ENCODE measurements at places on chromosomes 16 and 17.

DNA sequence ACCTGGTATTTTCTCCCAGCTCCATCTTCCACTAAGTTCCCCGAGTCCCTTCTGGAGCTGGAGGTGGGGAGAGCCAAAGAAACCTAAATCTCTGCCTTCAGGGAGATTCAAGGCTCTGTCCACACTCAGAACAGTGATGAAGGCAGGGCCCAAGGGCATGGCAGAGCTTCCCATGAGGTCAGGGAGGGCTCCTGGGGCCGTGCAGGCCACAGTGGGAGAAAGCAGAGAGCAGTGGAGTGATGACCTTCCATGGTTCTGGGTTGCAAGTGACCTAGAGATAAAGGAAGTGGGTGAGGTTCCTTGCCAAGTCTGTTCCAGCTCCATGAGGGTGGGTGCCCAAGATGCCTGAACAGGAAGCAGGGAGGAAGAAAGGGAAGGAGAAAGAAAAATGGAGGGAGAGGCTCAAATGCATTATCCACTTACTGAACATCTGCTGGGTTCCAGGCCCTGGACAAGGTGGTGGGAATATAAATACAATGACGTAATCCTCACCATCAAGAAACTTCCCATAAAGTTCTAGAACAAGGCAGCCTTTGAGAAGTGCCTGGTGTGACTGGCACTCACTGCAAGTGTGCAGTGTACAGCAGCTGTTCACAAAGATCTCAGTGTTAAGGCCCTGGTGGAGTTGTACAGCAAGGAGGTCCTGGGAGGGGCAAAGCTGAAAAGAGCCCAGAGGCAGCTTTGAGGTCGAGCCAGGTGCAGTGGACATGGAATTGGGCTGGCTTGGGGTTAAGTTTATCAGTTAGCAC is 13.3 kb downstream of the TBKBP1 start:
- DNase-seq, result no peak

- no peak for DNase-seq
Measured at GRCh38 chr16:85707528-85708095, 18.9 kb upstream of the GINS2 start.

- DNase-seq, result no peak
Measured at GRCh38 chr17:17051380-17051779, 9.1 kb downstream of the MPRIP start.

- no peak for DNase-seq
Measured at GRCh38 chr16:85211271-85211801, 99.1 kb upstream of the CIBAR2 start.

GRCh38 chr16:89402962-89403361 is 87.4 kb downstream of the ANKRD11 start:
- DNase-seq, result no peak

DNA sequence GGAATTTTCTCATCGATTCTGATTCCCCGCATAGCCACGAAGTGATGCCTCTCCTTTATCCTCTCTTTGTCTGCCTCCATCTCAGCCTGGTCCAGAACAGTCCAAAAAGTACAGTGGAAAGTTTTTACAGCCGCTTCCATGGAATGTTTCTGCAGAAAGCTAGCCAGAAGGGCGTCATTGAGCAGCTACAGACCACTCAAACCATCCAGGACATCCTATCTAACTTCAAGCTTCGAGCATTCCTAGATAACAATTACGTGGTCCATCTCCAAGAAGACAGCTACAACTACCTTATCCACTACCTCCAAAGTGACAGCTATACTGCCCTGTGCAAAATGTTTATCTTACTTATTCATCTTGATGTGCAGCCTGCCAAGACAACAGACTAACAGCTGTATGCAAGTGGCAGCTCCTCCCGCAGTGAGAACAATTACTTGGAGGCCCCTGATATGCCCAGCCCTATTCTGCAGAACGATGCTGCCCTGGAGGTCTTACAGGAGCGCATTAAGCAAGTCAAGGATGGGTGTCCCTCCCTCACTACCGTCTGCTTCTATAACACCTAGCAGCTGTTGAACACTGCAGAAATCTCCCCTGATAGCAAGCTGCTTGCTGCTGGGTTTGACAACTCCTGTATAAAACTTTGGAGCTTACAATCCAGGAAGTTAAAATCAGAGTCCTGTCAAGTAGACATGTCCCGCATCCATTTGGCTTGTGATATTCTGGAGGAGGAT is 38.9 kb downstream of the SLFN12L start:
- no peak for DNase-seq

DNA sequence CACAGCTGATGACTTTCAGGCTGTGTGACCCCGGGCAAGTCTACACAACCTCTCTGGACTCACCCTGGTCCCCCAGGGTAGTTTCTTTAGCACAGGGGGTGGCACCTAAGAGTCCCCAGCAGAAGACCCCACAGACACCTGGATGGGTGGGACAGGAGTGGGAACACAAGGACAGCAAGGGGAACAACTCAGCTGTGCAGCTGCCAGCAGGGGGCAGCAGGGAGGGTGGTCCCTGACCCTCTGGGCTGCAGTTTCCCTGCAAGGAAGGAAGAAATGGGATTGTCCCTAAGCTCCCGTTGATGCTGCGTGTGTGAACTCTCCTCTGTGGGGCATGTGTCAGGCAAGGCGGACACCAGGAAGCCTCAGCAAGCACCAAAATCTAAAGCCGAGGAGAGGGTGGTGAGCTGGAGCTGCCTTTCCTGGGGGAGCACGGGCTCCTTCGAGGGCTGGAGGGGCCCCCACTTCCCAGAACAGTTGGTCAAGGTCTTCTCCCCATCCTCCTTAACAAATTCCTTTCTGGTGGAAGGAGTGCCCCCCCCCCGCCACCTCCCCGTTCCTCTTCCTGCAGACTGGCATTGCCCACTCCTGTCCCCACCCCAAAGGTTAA is 24.1 kb upstream of the CDH5 start:
- DNase-seq, result peak; percentile 30

- DNase-seq, result no peak
Measured at GRCh38 chr17:14057591-14057990, 11.7 kb upstream of the COX10 start.

DNA sequence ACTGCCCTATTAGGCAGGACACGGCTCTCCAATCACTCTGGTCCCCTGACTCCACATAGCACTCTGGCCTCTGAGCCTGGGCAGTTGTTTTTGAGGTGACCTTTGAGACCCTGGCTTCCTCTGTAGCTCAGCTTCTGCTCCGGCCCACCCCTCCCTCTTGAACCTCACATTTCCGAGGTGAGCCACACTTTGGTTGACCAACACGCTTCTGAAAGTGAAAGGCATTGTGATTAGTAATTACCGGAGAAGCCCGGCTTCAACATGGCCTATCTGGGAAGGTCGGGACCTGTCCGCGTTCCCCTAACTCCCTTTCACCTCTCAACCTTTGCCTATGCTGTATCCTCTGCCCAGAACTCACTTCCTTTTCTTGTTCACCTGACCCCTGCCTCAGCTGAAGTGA is 10.3 kb upstream of the ITGAX start:
- DNase-seq, result no peak

DNA sequence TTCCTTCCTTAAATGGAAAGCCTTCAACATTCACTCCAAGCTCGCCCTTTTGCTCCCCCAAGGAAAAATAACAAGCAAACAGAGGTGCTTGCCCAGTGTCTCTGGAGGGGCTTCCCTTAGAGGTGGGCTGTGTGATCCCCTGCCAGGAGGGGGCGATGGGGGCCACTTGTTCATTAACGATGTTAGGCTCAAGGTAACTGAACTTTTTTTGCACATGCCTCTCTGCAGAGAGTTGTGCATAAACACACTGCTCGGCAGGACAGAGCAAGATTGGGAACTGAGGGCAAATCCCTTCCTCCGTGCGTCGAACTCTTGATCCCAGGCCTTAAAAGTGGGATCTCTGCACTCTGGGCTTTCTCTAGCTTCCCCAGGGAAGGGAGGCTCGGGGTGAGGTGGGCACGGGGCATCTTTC is 15.5 kb upstream of the NAGLU start:
- DNase-seq, result no peak

GRCh38 chr16:17983847-17984639 is 352.5 kb downstream of the NPIPA8 start:
- DNase-seq, result no peak

DNA sequence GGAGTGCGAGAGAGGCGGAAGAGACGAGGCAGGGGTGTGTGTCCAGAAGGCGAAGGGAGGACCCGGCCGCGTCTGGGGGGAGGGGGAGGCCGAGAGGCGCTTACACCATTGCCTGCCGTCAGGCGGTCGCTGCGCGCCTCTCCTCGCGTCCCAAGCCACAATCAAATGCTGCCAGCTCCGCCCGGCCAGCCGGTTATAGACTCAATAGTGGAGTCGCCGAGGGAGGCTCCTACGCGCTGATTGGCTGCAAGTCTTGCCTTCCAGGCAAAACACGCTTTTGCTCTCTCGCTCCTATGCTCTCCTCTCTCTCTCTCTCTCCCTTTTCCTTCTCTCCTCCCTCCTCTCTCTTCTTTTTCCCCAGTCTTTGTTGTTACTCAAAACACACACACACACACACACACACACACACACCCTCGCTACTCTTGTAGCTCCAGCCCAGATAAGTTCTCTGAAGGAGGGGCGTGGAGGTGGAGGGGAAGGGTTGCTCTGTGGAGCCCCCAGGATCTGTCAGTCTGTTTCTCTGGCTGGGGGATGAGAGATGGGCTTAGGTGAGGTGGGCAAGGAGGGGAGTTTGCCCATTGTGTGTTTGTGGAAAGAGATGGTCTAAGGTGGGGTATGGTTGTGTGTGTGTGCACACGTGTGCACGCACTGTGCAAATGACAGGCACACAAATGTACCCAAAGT is at the start of gene DLX3:
Gene DLX3, minus strand, starts transcription at position 170 of the 684 bp plus-strand sequence. CDS start 226 bp downstream, outside the sequence.
- DNase-seq, result no peak

- DNase-seq, result no peak
Measured at GRCh38 chr16:35745191-35745590, 2285.8 kb downstream of the TP53TG3F start.

GRCh38 chr17:74027444-74027843 is 176.0 kb upstream of the RPL38 start:
- no peak for DNase-seq

DNA sequence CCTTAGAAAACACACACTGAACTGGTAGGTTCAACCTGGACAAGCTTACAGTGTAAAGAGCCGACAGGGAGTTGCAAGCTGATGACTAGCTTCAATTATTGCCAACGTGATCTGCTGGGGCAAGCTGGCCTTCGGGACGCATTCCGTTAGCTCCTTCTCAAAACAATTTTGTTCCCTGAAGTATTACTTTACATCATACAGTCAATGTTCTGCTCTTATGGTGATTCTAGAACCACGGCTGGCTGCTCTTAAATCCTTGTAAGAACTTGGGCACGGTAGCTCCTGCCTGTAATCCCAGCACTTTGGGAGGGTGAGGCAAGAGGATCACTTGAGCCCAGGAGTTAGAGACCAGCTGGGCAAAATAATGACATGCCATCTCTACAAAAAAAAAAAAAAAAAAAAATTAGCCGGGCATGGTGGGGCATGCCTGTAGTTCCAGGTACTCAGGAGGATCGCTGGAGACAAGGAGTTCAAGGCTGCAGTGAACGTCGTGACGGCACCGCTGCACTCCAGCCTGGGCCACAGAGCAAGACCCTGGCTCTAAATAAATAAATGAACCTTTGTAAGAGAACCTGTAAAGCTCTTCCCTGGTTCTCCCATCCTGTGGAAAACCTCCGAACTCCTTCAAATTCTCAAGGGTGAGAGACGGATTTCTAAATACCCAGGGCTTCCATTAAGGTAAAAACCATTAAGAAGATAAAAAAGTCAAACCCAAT is 2.0 kb downstream of the CDIP1 start:
- DNase-seq, result no peak

- peak; percentile 56 for DNase-seq
Measured at GRCh38 chr17:8785547-8786413, 13.4 kb downstream of the MFSD6L start.

DNA sequence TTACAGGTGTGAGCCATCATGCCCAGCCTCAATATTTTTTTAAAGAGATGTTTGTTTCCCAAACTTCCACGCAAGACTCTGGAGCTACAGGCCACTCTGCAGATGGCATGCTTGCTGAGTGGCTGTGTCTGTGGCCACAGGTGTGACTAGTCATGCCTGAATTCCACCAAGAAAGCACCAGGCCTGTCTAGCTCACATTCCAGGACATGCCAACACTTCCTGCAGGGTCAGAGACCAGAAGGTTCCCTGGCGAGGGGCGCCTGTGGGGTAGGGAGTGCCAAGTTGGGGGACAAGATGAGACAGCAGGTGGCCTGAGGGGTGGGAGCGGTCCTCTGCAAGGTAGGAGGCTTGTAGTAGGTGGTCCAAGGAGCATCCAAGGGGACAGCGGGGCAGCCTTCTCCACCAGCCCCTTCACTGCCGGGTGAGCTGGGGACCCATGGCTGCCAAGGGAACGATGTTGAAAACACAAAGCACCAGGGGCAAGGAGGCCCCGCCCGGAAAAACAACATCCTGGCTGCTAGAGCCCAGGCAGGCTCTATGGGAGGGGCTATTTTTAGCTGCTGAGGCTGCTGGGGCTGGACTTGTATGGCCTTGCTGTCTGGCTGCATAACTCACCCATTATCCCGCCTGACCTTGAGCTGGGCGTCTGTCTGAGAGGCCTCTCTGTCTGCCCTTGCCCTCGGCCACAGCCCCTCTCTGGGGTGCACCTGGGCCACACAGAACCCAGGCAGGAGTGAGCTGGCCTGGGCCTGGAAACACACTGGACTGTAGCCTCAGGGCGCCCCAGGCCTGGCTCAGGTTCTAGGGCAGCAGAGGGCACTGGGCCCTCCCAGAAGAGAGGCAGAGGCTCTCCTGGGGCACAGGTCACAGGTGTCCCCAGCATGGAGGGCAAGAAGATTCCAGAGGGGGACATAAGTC is 5.7 kb downstream of the TRIM47 start:
- DNase-seq, result peak; percentile 61

DNA sequence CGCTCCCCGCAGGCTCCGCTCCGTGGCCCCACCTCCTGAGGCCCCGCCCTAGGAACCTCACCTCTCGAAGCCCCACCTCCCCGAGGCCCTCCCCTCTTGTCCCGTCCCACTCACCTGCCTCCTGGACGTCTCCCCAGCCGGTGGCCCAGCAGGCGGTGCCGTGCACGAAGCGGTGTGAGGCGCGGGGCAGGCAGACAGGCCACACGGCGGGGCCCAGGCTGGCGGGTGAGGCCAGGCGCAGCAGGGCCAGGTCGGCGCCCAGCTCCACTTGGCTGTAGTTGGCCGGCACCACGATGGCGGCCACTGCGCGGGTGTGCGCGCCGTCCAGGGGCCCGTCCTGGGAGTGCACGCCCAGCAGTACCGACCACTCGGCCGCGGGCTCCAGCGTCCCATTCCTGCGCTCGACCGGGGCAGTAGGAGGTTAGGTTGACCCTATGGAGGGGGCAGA is 1.6 kb downstream of the PRSS36 start:
- no peak for DNase-seq

- DNase-seq, result no peak
Measured at GRCh38 chr16:57381791-57382534, 9.7 kb downstream of the CX3CL1 start.

- DNase-seq, result no peak
Measured at GRCh38 chr17:73261952-73262675, 434 bp upstream of the CPSF4L start.

Data from LoVo (cell line).